ENCODE measurements at places on chromosomes 5 and 9.

- no peak for DNase-seq
These were observed 93.4 kb upstream of the KIF2A start for GRCh38 chr5:62212648-62213047.

DNA sequence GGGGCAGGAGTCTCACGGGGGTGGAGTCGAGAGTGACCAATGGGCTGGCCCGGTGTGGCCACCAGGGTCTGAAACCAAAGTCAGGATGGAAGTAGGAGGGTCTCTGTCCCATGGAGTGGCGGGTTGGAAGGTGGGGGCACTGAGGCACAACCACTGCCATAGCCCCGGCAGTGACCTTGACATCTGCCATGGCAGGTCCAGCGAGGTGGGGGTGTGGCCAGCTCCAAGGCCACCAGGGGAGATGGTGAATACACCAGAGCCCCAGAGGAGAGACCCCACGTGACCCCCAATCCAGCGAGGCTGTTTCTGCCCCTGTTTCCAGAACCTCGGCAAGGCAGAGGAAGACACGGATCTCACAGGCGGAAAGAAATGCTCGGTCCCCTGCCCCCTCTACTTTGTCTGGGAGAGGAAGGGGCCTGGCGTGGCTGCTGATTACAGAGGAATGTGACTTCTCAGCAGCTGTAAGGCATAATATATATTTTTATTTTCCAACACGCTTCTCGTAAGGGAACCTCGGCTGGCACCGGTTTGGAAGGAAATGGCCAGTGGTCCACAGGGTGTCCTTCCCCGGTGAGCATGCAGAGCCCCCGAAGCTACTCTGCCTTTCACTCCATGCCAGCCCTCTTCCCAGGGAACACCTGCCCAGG lies 105.7 kb upstream of the SARDH start:
- no peak for DNase-seq

- DNase-seq, result no peak
These were observed 117.5 kb downstream of the TTC39B start for GRCh38 chr9:15189481-15189880.

DNA sequence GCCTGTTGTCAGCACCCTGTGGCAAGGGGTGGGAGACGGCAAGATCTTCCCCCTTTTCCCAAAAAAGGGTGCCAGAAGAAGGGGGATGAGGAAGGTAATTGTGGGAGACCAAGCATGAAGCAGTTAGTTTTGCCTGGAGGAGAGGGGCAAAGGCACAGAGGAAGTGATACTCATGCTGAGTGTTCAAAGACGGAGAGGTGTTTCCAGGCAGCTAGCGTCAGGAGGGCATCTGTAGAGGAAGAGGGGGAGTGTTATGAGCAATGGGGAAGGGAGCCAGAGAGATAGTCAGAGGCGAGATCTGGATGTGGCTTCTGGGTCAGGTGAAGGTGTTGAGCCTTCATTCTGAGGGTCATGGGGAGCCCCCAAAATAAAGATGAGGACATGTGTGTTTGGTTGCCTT lies 26.9 kb upstream of the ADAM19 start:
- peak; percentile 67 for DNase-seq

DNA sequence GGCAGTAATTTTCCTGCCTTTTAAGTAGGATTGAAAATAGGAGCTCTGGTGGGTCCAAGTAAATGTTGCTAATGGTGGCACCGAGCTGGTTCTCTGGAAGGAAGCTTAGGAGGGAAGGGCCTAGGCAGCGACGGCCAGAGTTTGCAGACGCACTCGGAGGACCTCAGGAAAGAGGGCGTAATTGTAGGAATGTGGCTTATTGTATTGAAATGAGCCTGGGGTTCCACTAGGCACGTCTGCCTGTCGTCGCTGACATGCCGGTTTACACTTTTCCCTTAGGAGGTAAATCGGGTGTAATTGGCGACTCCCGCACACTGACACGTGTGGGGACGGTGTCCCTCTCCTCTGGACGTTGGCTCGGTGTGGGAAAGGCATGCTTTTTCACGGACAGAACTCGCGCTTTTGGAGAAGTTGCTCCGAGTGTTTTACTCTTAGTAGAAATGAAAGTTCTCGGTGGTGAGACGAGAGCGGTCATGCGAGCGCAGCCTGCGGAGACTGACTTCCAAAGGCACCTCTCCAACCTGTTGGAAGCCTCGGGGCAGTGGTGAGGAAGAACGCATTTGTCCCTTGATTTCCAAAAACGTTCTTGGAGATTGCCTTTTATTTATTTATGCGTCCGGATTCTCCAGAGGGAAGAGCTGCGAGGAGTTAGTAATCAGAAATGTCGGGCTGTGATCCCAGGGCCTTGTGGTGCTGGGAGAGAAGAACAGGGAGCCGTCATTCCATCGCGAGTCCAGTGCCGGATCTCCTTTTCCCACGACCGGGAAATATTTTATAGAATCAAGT lies 1.3 kb downstream of the NR4A3 start:
- no peak for DNase-seq

GRCh38 chr9:129626625-129627284 lies 792 bp downstream of the NTMT1 start:
- peak; percentile 54 for DNase-seq

DNA sequence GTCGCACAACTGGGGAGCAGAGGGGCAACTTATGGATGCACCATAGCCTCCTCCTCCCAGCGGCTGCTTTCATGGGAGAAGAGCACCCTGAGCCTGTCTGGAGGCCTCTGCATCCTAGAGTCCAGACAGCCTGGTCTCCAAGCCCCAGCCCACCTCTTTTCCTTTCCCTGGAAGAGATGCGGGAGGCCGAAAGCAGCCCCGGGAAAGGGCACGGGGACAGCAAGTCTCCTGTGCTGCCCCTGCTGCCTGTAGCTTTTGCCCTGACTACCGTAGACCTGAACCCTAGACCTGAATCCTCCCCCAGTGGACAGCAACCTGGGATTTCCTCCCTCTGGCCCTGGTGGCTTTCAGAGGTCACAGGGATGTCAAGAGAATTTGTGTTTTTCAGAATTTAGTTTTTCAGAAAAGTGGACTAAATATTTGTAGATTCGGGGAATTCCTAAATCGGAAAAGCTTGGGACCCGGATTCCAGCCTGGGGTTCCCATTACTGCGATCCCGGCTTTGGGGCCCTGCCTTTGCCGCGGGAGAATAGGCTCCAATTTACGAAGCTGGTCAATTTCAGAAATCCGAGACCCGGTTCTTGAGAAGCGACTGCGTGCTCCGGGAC lies 4.3 kb upstream of the PITX1 start:
- DNase-seq, result no peak

DNA sequence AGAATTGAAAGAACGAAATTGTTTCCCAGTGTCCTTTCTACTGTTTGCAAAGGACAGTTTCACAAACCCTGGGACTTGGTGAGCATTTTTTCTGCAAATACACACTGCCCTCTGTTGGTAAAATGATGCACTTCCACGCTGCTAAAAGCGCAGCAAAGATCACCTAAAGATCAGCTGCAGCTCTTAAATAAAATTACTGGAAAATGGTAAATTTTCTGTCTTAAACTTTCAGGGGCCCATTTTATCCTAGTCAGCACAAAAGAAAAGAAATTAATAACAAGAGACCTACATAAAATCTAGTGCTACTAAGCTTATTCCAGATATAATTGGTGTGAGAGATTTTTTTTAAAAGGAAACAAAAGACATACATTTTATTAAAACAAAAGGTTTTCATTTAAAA lies 566.0 kb downstream of the CAAP1 start:
- DNase-seq, result peak; percentile 75
